AG08396 (cell line): ENCODE measurements at places on chromosomes 7 and 10.

DNA sequence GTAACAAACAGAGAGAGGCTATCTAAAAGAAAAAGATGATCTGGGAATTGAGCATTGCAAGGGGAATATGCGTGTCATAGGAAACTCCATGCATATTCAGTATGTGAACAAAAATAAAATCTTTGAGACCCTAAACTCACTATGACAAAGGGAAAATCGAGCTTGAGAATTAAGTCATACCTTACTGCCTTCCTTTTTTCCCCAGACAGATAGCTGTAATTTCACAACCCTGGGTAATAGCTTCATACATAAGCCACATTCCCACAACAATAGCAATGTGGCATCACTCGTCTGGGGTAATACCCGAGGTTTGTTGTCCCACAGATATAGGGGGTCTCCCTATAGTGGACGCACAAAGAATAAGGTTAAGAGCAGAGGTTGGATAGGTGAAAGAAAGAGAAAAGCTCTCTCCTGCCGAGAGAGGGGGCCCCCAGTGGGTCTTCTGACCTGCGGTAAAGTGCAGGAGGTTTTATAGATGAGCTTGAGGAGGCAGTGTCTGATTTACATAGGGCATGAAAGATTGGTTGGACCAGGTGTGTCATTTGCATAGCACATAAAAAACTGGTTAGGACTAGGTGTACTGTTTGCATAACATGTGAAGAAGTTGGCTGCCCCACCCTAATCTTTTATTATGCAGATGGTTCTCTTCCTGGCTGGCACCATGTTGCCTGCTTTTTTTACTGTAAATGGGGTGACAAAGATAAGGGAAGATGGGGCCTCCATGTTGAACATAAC lies 11.6 kb downstream of the CYP3A43 start:
- no peak for DNase-seq

DNA sequence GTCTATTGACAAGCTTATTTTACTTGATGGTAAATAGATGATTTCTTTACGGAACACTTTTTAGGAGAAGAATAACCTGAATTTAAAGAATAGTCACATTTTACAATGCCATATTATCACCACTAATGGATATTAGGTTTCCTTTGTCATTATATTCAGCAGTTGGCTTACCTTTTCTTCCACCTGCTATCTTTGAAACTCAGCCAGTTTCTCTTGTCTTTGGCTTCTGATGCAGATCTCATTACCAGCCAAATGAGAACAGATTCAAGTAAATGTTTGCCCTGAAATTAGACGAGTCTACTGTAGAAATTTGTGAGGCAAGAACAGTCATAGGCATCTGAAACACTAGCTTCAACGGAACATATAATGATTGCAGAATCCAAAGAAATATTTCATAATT lies 85.5 kb upstream of the OIT3 start:
- no peak for DNase-seq

- no peak for DNase-seq
Observed at GRCh38 chr7:47594406-47594805, 12.5 kb upstream of the TNS3 start.

GRCh38 chr10:115125505-115125904 lies 32.3 kb downstream of the ATRNL1 start:
- DNase-seq: no peak

DNA sequence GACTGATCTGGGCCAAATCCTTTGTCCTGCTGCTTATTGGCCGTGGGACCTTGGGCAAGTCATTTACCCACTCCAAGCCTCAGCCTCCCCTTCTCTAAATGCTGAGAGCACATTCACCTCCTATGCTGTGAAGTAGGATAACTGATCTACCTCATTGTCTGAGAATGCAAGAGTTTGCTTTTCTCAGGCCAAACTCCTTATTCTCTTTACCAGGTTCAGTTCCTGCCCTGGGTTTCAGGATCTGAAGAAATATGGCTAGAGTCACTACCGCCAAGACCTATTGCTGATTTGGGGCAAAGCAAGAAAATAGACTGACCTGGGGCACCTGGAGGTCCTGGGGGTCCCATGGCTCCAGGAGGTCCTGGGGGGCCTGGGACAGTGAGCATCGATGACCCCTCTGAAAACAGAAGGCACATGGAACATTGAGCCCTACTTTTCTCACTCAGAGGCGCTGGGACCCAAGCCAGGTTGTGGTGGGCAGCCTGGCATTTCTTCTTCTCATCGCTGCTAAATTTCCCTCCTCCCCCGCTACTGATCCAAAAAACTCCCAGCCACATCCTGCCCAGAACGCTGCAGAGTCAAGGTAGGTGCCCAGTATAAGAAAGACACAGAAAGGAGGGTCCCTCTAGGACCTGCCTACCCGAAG lies 42.4 kb downstream of the COL17A1 start:
- no peak for DNase-seq

- DNase-seq: no peak
Observed at GRCh38 chr7:55207436-55208125, 157.6 kb upstream of the LANCL2 start.

DNA sequence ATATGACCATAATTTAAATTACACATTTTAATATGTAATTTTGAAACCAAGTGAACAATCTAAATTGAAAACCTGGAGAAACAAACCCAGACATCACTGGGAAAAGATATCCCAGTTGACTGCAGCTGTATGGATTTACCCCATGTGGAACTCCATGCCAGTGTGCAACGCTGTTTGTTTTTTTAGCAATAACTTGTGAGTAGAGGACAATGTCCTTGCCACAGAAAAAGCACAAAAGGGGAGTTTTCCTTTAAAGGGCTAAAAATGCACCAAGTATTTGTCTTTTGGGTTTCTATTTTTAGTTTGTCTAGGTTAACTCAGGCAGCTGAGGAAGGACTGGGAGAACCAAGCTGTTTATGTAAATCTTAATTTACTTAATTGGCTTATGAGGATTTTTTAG lies 15.1 kb upstream of the COL17A1 start:
- no peak for DNase-seq

DNA sequence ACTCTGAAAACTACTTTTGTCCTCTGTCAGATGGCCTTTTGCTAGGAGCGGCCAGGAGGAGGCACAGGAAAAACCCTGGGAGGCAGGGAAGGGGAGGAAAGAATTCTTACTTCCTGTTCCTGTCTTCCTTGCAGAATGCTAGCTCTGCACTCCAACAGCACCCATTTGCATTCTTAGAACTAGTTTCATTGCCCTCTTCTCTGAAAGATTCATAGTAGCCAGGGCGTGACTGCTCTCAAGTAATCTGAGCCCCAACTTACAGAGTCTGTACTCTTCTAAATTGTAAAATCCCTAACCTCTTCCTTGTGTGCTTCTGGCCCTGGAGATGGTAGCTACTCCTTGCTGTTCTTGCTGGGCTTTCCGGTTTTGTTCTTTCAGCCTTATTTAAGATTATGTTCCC lies 75.3 kb upstream of the STEAP1 start:
- no peak for DNase-seq

- DNase-seq: no peak
Observed at GRCh38 chr10:112286837-112287818, 3.9 kb downstream of the TECTB start.
